ENCODE measurements at places on chromosomes 6 and 20.

DNA sequence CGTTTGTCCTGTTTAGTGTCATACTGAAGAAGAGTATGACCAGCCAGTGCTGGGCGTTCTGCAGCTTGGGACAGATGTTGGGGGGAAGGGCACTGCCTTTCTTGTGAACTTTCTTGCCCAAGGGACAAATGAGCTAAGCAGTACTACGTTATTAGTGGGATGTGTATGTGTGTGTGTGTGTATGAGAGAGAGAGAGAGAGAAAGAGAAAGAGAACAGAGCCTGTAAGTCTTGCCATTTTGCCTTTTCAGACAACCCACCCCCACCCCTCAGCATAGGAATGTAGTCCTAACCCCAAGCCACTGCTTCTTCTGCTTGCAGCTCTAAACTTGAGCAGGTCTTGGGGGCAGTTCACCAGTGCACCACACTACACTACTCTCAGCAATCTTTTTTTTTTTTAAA is 45.5 kb downstream of the E2F3 start:
- DNase-seq = no peak

GRCh38 chr6:13992417-13993055 is 67.8 kb downstream of the RNF182 start:
- no peak for DNase-seq

DNA sequence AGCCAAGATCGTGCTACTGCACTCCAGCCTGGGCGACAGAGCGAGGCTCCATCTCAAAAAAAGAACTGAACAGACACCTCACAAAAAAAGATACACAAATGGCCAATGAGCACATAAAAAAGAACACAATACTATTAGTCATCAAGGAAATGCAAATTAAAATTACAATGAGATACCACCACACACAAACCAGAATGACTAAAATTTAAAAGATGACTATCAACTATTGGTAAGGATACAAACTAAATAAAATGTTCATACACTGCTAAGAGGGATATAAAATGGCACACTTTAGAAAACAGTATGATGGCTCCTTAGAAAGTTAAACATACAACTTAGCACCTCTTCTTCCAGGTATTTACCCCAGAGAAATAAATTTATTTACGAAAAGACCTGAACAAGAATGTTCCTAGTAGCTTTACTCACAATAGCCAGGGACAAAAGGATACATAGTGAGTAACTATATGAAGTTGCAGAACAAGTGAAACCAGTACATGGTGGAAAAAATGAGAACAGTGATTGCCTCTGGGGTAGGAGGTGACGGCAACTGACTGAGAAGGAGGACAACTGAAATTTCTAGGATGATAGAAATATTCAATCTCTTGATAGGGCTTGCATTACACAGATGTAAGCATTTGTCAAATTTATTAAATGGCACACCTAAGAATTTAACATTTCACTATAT is 53.2 kb downstream of the FAM8A1 start:
- no peak for DNase-seq

DNA sequence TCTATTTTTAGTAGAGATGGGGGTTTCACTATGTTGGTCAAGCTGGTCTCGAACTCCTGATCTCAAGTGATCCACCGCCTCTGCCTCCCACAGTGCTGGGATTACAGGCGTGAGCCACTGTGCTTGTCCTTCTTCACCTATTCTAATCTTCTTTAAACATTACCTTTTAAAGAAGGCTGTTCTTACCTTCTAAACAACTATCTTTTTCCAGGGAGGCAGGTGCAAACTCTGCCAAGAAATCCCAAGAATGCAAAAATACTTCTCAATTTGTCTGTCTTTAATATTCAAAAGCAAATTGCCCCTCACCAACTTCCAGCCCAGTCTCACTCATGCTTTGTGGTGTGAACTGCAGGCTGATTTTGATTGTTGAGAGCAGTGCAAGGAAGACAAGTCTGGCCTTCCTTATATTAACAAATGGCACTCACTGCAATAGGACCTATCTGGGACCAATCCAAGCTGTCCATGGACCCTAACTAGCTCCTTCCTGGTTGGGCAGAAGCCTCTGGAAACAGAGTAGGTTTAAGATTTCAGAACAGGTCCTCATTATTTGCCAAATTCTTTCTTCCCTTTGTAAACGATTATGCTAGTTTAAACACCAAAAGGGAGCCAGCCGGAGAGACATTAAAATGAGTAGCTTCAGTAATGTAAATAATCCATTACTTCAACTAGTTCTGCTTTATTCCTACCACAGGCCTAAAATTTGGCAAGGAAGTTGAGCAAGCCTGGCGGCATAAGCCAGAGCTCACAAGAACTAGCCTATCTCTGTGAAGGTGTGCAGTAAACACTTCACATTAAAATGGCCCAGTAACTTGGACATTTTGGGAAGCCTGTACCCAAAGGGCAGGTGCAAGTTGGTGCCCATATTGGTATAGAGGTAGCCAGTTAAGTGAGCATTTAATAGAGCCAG is 1.6 kb downstream of the SCAND1 start:
- peak; percentile 16 for DNase-seq

GRCh38 chr20:51318058-51318949 is 224.2 kb downstream of the NFATC2 start:
- DNase-seq = peak; percentile 23

DNA sequence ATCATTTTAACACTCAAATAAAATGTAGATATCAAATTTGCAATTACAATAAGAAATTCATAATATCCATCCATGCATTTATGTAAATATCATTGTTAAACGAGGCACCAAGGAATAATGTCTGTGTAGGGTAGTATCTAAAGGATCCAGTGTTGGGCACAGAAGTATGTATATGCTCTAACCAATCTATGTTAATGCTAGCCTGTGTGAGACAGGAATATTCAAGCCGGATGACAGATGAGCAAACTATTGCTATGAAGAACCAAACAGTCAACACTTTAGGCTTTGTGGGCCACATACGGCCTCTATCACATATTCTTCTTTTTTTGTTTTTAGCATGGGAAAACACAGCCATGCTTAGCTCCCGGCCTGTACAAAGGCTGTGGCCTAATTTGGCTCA is 45.0 kb downstream of the HUS1B start:
- no peak for DNase-seq

DNA sequence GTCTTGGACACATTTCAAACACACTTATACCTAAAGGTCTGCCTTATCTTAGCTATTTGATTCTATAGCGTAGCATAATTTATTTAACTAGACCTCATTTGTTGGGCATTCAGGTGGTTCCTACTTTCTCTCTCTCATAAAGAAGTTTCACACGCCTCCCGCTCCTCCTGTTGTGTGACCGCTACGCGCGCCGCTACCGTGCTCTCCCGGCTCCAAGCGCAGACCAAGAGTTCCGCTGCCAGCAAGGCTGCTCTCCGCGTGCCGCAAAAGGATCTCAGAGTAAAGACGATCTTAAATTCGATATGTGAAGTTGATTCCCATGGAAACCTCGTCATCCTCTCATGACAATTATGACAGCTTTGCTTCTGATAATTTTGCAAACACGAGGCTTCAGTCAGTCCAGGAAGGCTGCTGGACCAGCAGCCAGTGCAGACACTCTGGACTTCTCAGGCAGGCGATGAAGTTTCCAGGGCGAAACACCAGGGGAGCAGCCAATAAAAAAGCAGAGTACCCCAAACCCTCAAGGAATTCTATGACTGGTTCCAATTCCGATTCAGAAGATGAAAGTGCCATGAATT is 20.4 kb downstream of the PRSS16 start:
- DNase-seq = no peak

DNA sequence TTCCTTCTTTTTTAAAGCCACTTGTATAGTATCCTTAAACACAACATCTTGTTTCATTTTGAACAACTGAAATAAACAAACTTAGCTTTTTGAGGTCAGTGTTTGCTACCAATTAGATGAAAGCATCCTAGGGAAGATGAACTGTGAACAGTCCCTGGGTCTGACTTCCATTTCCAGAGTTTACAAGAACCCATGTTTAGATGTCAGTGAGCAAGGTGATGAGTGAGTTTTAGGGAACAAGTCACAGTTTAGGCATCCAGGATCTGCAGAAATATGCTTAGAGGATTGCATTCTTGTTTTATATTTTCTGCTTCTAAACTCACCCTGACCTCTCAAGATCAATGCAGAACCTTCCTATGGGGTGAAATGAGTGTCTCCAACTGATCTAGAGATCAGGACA is 3.0 kb downstream of the ZC2HC1B start:
- DNase-seq = no peak

- DNase-seq = no peak
Observed at GRCh38 chr6:168039849-168040248, 39.2 kb downstream of the FRMD1 start.

DNA sequence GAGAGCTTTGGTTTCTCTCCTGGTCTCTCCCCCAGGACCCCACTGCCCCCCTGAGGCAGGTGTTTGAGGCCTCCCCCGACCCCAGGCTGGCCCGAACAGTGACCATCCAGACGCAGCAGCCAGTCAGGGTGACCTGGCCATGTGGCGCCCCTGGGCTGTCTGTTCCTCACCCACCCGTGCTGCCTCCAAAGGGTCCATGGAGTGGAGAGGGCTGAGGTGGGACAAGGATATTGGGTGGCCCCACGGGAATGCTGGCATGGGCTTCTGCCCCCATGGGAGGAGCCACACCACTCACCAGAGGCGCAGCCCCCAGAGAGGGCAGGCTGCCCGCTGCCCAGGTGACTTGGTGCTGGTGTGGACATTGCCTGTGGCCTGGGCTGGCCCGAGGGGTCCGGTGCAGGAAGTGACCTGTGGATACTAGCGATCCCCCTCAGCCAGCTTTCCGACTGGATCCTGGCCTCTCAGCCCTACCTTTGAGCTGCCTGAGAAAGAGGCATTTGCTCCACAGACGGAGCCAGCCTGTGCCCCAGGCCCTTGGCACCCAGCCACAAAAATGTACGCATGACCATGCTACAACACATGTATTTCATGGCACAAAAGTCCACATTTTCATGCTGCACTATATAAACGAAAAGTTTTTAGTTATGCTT is 50.8 kb downstream of the BCAS4 start:
- no peak for DNase-seq

GRCh38 chr20:51098284-51098810 is 75.4 kb upstream of the KCNG1 start:
- no peak for DNase-seq

DNA sequence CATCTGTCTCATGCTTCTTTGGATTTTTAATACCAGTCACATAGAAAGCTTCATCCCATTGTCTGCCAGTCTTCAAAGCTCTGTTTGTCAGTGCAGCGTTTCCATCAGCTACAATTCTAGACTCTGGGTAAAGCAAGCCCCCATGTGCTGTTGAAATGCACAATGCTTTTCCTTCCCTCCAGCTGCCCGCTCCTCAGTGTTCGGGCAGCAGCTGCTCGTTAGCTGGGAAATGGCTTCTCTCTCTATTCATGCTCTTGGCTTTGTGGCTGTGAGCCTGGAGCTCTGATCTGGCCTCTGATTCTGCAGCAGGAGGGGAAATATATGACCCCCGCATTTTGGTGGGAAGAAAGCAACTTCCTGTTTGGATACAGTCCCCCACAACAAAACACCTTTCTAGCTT is 213.0 kb upstream of the CDYL start:
- DNase-seq = no peak

DNA sequence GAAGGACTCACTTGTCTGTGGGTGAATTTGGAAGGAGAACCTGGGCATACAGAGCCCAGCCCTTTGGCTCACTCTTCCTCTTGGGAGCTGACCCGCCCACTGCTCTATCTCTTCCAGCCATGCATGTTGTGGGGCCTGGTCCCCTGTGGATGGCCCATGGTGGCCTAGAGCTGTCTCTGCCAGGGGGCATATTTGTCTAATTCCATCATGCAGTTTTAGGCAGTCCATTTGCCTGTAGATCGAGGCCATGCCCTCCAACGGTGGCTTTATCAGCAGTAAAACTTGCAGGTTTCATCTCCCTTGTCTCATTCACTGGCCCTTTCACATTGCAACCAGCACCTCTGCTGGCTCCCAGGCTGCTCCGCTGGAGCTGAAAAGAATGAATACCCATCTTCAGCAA is 12.9 kb upstream of the EZR start:
- DNase-seq = no peak

DNA sequence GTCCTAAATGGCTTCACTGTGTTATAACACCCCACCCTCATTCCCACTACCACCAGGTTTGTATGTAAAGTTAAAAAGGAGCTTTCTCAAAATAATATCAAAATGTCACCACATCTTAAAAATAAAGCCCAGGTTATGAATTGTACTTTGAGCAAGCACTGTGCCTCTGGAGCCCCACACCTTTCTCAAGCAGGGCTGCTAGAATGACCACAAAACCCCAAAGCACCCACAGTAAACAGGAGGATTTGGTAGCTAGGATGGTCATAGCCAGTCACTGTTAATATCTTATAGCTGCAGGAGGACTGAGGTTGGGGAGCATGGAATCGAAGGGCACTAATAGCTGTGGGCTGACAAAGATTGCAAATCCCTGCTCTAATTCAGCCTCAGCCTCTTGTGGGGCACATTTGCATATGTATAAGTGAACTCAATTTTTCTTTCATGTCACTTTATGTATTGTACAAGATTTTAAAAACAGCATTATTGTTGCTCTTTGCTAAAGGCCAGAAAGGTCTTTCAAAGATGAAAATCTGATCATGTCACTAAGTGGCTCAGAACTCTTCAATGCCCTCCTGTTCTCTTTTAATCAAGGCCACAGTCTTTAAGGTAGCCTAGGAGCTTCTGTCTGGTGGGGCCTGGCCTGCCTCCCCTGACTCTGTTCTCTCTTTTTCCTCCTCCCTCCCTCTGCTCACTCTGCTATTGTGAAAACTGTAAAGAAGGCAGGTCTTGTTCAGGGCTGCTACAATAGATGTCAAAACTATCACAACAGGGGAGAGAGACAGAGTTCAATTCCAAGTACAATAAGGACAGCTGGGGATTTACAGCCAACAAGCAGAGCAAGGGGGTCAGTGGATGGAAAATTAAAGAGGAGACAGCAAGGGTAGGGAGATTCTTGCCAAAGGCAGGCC is 101.6 kb downstream of the TMEM200A start:
- no peak for DNase-seq

DNA sequence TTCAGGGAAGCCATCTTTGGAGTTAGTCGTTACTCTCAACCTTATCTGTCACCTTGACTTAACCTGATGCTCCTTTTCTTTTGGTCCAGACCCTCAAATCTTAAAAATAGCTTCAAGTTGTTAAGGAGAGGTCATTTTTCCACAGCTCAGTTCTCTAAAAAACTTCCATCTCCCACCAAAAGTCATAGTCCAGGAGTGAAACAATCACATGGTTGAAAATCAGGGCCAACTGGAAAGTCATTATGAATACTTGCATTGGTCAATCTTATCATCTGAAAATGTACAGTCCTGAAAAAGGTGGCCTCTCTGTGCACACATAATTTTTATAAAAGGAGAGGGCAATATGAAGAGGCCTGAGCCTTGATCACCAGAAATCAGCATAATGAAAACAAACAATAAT is 195.7 kb downstream of the BCAS1 start:
- no peak for DNase-seq

DNA sequence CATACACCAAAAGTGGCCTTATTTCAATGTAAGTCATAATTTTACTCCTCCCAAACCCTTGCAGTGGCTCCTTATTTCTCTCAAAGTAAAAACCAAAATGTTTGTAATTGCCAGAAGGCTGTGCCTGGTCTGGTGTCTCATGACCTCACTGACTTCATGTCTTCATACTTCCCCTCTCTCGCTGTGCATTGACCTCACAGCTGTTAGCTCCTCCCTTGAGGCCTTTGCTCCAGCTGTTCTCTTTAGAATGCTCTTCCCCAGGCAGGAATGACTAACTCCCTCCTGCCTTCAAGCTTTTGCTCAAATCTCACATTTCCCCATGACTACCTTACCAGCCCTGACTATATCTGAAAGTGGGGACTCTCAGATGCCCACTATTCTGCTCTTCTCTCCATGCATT is 83.3 kb downstream of the MTFR2 start:
- no peak for DNase-seq
